ENCODE measurements at places on chromosomes 1 and 21.

GRCh38 chr1:3440300-3440681 is 14.2 kb upstream of the ARHGEF16 start:
- no peak for DNase-seq

DNA sequence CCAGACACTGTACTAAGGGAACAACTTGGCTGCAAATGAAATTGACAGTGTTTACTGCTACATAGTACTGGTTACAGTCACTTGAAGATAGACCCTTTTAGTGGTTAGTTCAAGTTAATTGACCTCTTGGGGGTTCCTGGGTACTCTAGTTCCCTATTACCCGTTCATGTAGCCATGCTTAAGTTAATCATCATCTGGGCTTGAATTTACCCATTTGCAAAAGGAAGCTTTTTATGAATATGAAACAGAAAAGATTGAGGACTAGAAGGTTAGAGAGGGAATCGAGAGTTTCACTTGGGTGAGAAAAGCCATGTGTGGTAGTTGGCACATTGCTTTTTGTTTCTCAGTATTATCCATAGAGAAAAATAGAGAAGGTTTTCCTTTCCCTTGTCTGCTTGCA is 2.7 kb downstream of the MIA3 start:
- no peak for DNase-seq

DNA sequence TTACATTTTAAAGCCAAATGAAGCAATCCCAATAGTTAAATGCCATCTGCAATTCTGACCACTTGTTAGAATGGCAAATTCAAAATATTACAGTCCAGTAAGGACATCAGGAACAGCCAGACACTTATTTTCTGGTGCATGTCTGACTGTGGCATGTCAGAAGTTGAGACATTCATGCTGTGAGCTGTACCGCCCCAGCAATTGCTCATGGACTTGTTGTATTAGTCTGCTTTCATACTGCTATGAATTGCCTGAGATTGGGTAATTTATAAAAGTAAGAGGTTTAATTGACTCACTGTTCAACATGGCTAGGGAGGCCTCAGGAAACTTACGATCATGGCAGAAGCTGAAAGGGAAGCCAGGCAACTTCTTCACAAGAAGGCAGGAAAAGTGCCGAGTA is 19.1 kb downstream of the DDAH1 start:
- DNase-seq, result peak; percentile 70

- no peak for DNase-seq
Measured at GRCh38 chr21:28151758-28152157, 840.9 kb downstream of the LTN1 start.

GRCh38 chr21:33011462-33011861 is 14.3 kb upstream of the OLIG2 start:
- peak; percentile 16 for DNase-seq

GRCh38 chr1:95451054-95451453 is 217.0 kb downstream of the RWDD3 start:
- no peak for DNase-seq

GRCh38 chr1:69305621-69306020 is 262.1 kb upstream of the LRRC7 start:
- DNase-seq, result no peak

GRCh38 chr21:35204850-35205541 is 155.9 kb upstream of the RUNX1 start:
- no peak for DNase-seq

- DNase-seq, result no peak
Measured at GRCh38 chr1:100710906-100711682, 8.4 kb upstream of the VCAM1 start.

GRCh38 chr21:14766241-14766640 is 220.1 kb upstream of the SAMSN1 start:
- no peak for DNase-seq

DNA sequence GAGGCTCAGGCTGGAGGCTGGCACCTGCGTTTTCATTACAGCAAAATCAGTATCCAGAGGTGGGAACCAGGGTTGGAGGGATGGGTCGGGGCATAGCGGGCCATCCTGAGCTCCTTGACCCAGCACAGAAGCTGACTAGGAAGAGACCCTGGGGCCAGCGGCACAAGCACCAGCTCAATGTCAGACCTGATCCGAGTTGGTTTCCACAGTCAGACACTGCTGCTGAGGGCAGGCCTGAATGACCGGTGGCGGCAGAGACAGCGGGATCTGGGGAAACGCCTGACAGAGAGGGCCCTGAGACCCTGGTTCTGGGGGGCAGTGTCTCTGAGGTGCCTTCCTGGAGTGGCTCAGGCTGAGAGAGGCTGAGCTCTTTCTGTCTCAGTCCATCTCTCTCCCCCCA is 162.0 kb upstream of the C1orf174 start:
- no peak for DNase-seq

- DNase-seq, result no peak
Measured at GRCh38 chr1:158939180-158939579, 7.8 kb downstream of the PYHIN1 start.

DNA sequence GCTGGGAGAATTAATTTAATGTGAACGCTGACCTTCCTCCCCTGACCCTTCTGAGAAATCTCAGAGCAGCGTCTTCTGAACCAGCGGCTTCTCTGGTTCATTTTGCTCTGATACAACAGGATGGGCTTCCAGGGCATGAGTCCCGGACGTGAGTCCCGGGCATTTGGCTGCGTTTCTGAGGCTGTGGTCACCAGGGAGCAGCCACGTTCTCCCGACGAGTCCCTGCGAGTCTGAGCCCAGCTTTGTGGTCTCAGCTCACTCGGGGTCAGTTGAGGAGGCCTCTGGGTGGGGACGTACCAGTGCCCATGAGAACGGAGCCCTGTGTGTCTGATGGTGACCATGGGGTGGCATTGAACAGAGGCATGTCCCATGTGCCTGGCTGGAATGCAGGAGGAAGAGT is 17.7 kb upstream of the OBSCN start:
- DNase-seq, result no peak

DNA sequence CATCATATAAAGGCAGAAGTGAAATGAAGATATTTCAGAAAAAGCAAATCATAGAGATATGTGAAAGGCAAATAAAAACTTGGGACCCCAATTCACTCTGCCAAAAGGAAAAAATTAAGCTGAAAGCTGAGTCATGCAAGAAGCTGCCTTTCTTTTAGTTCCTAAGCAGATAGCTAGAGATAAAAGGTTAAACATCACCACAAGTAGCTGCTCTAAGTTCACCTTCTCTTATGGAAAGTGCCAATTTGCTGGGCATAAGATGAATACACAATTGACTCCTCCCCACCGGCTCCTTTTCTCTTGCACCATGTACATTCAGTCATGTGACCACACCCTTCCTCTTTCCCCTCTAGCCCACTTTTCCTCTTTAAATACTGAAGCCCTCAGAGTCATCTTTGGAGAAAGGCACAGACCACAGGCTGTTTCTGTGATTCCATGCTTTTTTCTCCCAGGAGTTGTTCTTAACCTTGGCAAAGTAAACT is 5.4 kb upstream of the SUMO3 start:
- no peak for DNase-seq

DNA sequence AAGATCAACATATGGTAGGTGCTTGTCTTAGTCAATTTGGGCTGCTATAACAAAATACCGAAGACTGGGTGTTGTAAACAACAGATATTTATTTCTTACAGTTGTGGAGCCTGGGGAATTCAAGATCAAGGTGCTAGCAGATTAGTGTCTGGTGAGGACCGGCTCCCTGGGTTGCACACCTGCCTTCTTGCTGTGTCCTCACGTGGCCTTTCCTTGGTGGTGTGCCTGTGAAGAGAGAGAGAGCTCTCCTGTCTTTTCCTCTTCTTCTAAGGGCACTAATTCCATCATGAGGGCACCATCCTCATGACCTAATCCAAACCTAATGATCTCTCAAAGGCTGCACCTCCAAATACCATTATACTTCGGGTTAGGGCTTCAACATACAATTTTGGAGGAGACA is 45.8 kb upstream of the ATF3 start:
- DNase-seq, result no peak

DNA sequence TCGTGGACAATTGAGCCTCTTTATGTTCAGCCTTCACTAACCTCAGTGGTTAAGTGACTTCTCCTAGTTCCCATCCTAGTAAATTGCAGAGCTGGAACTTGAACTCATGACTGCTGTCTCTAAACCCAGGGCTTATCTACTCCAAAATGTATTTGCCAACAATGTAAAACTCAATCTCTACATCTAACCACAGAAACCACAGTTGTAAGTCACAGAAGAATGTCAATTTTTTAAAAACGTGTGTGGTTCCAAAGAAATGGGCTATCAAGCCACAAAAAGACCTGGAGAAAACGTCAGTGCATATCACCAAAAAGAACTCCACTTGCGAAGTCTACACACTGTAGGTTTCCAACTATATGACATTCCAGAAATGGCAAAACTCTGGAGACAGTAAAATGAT is 172.6 kb upstream of the HMCN1 start:
- DNase-seq, result peak; percentile 44

- no peak for DNase-seq
Measured at GRCh38 chr1:208977012-208977411, 606.5 kb upstream of the CAMK1G start.

DNA sequence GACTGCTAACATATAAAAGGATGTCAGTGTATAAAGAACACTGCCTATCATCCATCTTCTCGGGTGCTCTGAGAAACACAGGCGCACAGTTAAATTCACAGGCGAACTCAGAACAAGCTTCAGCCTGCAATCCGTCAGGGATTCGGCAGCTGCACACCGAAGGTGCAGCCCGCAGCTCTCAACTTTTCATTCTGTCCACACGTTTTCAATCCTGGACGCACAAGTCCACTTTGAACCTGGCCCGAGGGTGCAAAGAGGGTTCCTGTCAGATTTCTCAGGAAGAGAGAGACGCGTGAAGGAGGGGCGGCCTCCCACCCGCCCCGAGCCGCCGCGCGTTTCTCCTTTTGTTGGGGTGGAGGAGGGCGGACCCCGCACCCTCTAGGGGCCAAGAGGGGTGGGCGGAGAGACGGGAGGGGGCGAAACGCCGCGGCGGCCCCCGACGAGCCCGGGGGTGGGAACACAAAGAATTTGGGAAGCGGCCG is 724 bp downstream of the DOCK7 start:
- DNase-seq, result no peak

DNA sequence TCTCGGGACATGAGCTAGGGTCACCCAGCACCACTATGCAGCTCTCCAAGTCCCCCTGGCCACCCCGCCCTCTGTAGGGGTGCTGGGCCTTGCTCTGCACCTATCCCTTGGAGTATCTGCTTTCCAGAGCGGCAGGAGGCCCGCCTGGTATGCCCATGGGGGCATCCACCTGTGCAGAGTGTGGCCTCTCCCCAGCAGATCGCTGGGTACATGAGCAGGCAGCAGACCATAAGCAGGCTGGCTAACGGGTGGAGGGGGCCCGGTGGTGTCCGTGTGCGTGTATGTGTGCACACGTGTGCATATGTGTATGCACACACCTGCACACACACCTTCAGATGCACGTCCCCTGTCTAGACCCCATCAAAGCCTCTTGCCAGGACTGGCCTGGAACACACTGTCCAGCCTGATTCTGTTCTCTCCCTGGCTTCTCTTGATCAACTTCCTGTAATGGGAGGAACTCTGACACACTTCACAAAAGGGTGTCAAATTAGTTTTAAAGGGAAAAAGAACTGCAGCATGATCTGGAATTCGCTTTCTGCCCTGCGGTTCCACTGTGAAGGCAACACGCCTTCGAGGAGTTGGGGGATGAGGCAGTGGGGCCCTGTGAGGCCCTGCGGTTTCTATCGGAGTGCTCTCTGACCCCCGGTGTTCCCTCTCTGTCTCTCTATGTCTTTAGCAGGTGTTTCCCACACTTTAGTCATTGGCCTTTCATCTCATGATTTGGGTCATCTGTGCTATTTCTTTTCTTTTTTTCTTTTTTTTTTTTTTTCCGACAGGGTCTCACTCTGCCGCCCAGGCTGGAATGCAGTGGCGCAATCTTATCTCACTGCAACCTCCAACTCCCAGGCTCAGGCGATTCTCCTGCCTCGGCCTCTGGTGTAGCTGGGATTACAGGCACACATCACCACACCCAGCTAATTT is 17.2 kb upstream of the NPHP4 start:
- DNase-seq, result no peak

DNA sequence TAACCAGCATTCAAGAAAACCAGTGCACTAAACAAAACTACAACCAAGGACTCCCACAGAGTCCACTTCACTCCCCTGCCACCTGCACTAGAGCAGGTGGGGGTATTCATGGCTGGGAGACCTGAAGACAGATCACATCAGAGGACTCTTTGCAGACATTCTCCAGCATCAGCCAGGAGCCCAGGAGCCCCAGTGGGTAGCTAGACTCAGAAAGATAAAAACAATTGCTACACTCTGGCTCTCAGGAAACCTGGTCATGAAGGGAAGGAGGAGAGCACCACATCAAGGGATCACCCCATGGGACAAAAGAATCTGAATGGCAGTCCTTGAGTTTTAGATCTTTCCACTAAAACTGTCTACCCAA is 472.1 kb downstream of the PLPP3 start:
- DNase-seq, result no peak

GRCh38 chr1:111593403-111594305 is 25.9 kb upstream of the RAP1A start:
- no peak for DNase-seq

DNA sequence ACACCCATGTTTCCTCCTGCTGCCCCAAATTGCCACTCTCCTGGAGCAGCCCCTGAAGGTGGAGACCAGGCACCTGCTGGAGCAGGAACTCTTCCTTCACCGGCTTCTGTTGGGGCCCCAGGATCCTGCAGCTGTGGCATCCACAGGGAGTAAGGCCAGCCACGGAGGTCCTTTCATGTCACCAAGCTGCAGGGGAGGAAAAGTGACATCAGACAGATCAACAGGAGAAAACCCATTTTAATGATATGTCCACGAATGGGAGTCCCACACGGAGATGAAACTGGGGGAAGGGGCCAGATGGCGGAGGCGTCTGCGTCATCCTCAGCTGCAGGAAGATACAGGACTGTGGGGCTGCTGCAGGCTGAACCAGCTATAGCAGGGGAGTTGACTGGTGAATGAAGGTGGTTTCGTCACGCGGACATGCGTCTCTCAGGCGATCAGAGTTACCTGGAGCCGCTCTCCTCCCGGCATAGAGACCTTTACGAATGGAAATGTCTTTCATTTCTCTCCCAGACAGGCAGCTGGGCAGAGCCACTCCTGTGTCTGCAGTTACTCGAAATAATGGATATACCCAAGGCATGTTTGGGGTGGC is 9.9 kb downstream of the TP73 start:
- no peak for DNase-seq

GRCh38 chr1:56905667-56906066 is 51.1 kb downstream of the C8A start:
- DNase-seq, result no peak
